ENCODE measurements at places on chromosomes 7 and 10.

- no peak for DNase-seq
These were observed 482.5 kb downstream of the SEMA3D start for GRCh38 chr7:84704380-84704779.

GRCh38 chr7:23628370-23628769 is 31.2 kb downstream of the CCDC126 start:
- no peak for DNase-seq

GRCh38 chr10:35640474-35640873 is 1.6 kb downstream of the FZD8 start:
- peak; percentile 30 for DNase-seq

DNA sequence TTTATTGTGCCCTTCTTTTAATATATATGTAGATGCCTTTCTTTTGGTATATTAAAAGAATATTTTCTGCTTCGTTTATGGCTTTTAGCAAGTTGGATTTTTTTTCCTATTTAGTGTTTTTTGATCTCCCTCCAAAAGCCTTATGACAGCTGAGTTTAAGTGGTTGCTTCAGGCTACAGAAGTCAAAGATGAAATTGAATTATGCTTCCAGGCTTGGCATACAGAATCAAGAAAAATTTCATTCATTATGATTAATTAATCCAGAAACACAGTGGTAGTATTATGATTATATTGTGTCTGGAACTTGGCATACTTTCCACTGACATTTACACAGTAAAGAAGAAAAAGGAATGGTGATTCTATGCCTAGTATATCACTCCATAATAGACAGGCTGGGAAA is 63.8 kb upstream of the SEM1 start:
- DNase-seq, result no peak

DNA sequence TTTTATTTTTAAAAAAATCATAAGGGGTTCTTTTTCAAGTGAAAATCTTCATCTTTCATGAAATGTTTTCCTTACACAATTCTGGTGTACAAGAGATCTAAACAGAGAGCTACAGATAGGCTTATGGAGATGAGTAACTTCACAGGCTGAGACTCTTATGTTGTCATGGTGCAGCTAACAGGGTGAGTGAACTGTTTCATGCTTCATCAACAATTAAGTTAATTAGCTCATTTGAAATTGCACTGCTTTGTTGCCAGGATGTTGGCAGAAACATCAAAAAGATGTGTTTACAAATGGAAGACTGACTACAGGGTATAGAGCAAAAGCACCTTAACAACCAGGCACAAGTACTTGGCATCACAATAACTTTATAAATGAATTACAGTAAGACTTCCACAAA is 230.8 kb downstream of the FOXP2 start:
- DNase-seq, result no peak

- no peak for DNase-seq
These were observed 287.1 kb upstream of the C7orf33 start for GRCh38 chr7:148303295-148304082.

GRCh38 chr7:42915356-42915755 is 3.5 kb upstream of the C7orf25 start:
- no peak for DNase-seq

DNA sequence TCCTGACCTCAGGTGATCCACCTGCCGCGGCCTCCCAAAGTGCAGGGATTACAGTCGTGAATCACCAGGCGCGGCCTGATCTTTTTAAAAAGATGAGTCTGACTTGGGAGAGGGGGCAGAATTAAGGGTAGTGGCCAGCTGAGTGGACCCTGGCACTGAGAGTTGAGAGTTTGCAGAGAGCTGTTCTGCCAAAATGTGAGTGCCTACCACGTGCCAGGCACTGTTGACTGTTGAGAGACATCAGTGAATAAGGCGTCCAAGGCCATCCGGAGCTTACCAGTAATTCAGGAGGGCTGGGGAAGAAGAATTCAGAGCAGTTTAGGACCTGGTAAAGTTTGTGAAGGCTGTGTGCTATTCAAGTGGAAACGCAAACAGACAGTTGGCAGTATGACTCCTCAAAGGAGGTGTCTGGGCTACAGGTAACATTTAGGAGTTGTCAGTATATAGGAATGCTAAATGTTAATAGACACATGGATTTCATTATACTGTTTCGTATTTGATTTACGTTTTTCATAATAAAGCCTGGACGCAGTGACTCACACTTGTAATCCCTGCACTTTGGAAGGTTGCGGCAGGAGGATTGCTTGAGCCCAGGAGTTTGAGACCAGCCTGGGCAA is 1.5 kb downstream of the NIPSNAP2 start:
- no peak for DNase-seq

DNA sequence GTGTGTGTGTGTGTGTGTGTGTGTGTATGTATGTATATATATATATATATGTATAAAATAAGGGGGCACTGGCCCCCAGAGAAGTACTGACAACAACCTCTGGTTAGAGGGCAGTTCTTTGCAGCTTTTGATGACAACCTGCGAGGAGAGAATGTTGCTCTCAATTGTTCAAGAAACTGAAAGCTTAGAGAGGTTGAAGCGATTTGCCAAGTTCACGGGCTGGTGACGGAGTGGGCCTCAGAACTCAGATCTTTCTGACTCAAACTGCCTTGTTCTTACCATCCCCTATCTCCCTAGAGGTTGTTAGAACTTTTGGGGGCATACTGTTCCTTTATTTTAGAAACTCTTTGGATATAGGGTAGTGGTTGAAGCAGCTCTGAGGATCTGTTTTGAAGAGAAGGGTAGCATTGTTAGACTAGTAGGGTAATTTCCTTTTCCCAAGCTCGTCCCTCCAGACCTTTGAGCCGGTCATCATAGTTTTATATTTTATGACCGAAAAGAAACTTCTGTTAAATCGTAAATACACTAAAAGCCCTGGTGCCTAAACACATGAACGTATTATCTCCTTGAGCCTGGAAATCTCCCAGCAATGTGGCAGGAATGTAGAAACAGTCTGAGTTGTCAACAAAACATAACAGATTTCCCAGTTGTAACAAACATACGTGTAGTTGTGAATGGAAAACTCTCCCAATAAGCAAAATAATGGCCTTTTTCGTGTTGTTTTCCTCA is 541.7 kb upstream of the GALNT17 start:
- no peak for DNase-seq

All from activated CD4-positive, alpha-beta T cell treated with anti-CD3 and anti-CD28 coated beads for 24 hours (primary cell).